ENCODE measurements at places on chromosomes 2 and 18. TPM values are rescaled to one million over a fixed set of nuclear protein-coding genes. Genes with fewer than 3 reads are reported as not detected.

NEUROD1 gene
- not detected for total RNA-seq

PXDN gene
- 588 TPM for total RNA-seq

DSG1 gene
- total RNA-seq, result not detected

PSMA8 gene
- total RNA-seq, result not detected

RAX gene
- not detected for total RNA-seq

GAD1 gene
- total RNA-seq, result not detected

SAG gene
- not detected for total RNA-seq

LDLRAD4 gene
- not detected for total RNA-seq

NTSR2 gene
- not detected for total RNA-seq

TRIM43 gene
- not detected for total RNA-seq

RAPGEF4 gene
- total RNA-seq, result 11.0 TPM

HOXD12 gene
- not detected for total RNA-seq

RUFY4 gene
- not detected for total RNA-seq

ZC3H15 gene
- 34.7 TPM for total RNA-seq

ANKRD39 gene
- total RNA-seq, result 20.7 TPM

GRB14 gene
- total RNA-seq, result 1.1 TPM

KCNK3 gene
- total RNA-seq, result under 0.01 TPM

REG3G gene
- not detected for total RNA-seq
